ENCODE measurements at places on chromosomes 1 and 21.

- no peak for DNase-seq
These were observed 3.3 kb downstream of the SH3BP5L start for GRCh38 chr1:248822148-248823032.

- peak; percentile 49 for DNase-seq
These were observed 2.7 kb downstream of the FAM110D start for GRCh38 chr1:26161415-26162219.

GRCh38 chr1:156150333-156151011 is 2.9 kb upstream of the SEMA4A start:
- no peak for DNase-seq

DNA sequence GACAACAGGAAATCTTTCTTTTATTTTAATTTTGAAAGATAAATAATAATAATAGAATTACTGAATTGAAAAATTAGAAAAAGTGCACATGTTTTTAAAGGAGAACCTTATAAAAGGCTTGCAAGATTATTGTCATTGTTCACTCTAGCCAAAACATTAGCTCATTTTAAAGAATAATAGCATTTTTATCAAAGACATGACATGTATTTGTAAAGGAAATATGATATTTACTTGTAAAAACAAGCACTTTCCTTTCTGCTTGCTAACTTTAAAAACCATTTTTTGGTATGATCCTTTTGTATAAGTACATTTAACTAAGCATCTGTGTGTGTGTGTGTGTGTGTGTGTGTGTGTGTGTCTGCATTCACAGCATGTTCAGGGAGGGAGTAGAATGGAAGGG is 156.3 kb upstream of the C1orf87 start:
- no peak for DNase-seq

- DNase-seq = no peak
These were observed 10.9 kb downstream of the H3-3A start for GRCh38 chr1:226073184-226073950.

- no peak for DNase-seq
These were observed 21.3 kb upstream of the COL18A1 start for GRCh38 chr21:45383615-45384201.
